ENCODE measurements at places on chromosomes 2 and 18.

DNA sequence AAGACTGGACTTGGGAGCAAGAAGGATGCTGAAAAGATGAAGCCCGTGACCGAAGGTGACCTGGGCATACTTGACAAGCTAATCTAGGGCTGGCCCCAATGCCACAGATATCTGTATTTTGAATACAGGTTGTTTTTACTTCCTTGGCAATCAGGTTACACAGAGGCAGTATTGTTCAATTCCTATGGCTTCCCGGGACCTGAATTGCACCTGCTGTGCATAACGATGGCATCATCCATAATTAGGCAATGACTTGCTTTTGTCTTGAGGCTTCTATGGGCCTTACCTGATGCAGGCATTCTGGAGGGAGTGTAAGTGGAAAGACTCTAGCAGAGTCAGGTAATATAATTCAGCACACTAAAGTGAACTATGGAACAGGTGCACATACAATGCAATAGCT is 60.6 kb upstream of the CUL3 start:
- no peak for DNase-seq

DNA sequence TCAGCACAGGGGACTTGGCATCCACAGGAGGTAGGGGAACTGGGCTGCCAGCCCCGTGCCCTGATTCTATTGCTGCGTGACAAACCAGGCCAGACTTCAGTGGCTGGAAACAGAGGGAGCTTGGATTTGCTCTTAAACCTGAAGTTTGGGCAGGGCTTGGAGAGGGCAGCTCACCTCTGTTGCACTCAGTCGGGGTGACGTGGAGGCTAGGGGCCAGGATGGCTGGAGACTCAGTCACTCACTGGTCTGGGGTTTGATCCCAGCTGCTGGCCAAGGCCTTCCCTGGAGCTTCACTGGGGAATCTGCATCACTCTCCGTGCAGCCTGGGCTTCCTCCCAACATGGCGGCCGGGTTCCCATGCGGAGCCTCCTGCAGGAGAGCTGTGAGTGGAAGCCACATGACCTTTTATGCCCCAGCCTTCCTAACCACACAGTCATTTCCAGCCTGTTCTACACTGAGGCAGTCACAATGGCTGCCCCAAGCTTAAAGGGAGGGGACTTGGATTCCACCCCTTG is 175.2 kb upstream of the HDAC4 start:
- no peak for DNase-seq

DNA sequence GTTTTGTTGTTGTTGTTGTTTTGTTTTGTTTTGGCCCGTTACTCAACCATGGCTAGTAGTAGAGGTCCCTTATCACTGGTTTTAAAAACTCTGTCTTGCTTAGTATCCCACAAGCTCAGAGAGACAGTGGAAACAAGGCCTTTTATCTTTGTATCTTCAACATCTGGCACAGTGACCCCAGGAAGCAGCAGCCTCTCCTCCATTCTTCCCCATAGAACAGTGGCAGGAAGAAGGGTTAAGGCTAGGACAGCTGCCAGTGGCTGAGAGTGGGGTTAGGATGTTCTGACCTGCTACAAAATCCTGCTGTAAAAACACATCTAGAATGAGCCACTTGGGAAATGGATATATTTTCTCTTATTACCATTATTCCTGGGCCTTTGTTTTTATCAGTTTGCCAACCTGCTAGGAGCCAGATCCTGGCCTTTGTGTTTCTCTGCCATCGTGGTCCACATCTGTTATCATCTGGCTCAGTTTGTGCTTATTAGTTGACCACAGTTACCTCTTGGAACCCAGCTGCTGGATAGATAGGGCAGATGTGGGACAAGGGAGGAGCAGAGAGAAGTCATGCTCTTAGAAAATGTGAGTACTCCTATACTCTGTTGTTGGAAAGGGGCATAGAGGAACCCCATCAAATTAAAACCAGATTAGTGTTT is 246.8 kb downstream of the AGPS start:
- no peak for DNase-seq

DNA sequence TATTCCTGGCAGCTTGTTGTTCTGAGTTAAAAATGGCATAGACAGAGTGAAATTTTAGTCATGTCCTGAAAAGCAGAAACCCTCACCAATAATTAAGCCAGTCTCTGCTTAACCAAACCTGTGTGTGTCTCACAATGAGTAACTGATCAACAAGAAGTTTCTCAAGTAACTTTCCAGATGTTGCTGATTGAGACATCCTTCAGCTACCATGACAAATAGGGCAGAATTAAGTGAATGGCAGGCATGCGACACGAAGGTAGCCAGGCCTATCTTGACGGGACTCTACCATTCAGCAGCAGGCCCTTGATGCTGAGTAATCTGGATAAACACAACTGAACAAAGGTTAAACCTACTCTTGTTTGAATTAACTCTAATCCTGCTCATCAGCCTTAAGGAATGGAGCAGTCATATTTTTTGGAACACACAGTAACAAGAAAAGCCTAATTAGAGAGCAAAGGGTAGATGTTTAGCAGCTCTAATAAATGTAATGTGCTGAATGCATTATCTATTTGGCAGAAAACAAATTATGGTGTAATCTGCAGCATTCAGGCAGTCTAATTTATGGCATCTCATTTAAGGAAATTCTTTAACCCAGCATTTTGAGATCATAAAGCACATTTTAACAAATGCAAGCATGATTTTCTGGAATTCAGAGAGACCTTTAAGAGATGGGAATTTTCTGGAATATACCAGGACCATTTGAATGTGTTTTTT is 159.5 kb upstream of the EPHA4 start:
- DNase-seq = no peak

DNA sequence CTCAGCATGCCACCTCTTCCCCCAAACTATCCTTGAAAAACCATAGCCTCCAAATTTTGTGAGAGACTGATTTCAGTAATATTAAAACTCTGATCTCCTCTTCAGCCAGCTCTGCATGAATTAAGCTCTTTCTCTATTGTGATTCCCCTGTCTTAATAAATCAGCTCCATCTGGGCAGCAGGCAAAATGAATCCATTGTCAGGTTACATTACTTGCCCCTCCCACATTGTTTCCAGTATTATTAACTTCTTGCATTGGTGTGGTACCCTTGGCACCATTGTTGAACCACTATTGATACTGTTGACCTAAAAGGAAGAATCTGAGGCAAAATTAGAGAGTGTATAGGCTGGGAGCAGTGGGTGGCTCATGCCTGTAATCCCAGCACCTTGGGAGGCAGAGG is 512.2 kb upstream of the VRK2 start:
- no peak for DNase-seq

- DNase-seq = no peak
These were observed 220.6 kb upstream of the LRRTM1 start for GRCh38 chr2:80525152-80525551.

DNA sequence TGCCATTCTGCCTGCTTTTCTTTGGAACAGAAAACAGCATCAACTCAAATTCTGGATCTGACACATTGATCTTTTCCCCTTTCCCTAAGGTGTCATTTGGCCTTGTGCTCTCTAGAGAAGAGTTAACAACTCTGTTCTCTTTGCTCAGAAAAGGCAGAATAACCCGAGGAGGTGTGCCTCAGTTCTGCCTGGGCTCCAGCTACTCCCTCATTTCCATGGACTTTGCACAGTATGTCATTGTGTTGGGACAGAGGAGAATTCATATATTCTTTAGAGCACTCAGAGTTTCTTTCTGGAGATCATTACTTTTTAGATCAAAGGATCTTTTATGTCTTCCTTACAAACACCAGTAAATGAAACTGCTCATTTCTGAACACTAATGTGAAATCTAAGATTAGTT is 249.1 kb downstream of the PHLPP1 start:
- DNase-seq = no peak

DNA sequence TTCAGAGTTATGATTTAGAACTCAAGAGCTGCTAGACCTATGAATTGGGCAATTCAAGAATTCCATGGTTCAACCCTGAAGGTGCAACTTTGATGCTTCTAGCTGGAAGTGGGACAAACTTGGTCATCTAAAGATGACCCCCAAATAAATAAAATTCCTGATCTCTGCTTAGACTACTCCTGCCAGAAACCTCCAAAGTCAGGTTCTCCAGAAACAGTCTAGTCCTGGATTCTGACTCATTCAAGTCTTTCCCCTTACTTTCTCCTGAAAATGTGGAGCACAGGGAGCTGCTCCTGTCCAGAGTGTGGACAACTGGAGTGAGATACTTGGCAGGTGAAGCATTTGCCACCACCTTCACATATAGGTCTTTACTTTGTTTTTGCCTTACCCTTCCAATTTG is 557.7 kb upstream of the TNP1 start:
- no peak for DNase-seq

GRCh38 chr2:12376025-12376424 is 340.7 kb upstream of the TRIB2 start:
- DNase-seq = no peak

DNA sequence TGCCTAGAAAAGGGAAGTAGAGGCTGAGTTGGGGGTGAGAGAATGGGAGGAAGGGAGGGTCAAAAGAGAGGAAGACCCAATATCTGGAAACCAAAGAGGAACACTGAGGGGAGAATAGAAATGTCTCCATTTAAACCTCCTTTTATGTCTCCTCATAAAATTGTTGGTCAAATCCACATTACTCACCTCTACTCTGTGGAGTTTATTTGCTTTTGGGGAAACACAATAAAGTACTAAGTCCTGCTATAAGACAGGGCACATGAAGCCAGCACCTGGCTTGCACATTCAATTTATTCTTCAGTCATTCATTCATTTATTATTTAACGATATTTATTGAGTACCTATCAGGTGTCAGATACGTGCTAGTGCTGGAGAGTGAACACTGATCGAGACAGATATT is 60.3 kb upstream of the NFE2L2 start:
- no peak for DNase-seq

DNA sequence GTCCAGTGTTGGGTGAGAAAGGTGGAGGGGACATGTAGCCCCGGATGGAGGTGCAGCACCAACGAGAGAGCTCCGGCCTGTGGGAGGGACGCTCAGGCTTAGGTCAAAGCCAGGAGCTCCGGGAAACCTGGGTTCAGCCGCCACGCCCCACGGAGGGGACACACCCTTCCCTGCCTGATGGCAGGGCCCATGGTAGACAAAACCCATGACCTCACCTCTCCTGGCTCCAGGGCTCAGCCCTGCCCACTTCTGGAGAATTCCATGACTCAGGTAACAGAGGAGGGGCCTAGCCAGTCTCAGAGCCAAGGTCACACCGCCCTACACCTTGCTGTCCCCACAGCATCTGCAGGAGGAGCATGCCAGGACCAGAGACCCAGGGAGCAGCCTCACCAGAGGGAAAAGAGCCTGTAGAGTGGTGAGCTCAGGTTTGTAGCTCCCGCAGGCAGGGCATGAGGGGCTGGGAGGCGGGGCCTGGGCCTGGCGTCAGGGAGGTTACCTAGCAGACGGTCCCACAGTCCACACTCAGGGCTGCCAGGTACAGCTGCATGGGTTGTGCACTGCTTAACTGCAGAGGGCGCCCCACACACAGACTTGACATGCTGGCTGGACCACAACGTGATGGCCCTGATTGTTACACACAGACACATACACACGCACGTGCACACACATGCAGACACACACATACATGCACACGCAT is 70.8 kb upstream of the SMAD7 start:
- DNase-seq = peak; percentile 30

DNA sequence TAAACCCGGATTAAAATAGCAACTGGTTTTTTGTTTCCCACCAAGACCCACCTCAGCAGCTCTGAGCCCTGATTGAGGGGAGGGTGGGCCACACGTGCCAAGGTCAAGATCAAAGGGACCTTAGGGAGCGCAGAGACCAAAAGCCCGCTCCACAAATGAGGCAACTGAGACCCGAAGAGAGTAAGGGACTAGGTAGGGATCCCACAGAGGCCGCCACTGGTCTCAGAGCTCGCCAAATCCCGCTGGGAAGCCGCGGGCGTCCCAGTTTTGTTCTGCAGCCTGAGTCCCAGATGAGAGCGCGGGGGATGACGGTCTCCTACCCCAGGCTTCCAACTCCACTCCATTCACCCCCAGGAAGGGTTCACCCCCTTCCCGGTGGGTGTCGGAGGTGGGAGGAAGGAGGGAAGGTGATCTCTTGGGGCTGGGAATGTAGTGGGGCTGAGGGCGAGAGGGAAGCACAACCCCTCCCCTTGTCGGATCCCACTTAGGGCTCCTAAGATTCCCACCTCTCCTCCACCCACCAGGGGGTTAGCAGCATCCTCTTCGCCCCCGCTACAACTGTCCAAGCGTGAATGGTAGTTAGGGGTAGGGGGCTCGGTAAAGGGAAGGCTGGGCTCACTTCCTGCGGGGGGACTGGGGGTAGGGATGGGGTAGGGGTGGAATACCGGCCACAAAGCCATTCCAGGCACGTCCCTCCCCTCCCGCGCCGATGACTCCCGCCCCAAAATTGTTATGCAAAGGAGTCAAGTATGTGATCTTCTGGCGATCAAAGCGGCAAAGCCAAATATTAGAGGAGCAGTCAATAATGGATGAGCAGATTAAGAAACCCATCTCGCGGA is 7.3 kb upstream of the EN1 start:
- DNase-seq = no peak

- DNase-seq = no peak
These were observed 55.0 kb upstream of the MSH6 start for GRCh38 chr2:47727956-47728355.

DNA sequence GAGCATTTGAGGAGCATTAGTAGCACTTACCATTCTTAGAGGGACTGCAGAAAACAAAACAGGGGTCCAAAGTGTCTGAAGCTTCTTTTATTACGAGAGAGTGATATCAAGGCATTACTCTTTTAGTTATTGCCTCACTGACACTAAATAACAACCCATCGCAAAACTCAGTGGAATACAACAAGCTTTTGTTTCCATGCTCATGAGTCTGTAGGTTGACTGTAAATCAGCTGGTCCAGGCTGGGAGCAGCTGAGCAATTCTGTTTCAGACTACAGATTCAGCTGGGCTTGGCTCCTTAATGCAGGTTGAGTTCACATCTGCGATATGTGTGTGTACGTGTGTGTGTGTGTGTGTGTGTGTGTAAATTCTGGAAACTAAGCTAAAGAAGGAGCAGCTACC is 501.8 kb upstream of the PKDCC start:
- no peak for DNase-seq

DNA sequence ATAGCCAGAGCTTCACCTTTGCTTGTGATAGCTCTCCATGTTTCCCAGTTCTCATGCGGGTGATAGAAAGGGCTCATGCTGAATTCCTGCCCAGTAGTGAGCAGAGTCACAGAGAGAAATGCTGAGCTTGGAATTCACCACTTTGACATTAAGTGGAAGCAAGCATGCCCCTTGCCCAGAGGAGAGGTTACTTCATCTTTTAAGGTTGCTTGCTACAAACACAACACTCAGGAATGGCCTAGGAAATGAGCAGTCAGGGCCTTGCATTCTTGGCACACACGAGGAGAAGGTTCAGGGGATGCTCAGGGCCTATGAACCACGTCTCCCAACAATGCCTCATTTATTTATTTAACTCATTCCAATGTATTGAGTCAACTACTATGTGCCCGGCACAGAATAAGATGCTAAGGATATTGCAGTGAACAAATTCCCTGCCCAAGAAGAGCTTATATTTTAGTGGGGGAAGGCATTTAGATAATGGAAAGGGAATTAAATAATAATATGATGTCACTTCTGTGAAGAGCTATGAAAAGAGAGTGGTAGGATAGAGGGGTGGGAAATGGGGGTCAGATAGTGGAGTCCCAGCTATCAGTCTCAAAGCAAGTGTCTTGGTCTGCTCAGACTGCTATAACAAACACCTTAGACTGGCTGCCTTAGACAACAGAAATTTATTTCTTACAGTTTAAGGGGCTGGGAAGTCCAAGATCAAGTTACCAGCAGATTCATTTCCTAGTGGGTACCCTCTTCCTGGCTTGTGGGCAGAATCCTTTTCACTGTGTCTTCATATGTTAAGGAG is 42.1 kb downstream of the DDX18 start:
- no peak for DNase-seq

- no peak for DNase-seq
These were observed 46.5 kb downstream of the EFEMP1 start for GRCh38 chr2:55877087-55877436.

GRCh38 chr2:95382686-95383634 is 19.5 kb upstream of the FAHD2A start:
- no peak for DNase-seq
